ENCODE measurements at places on chromosomes 5 and 9. TPM values are rescaled to one million over a fixed set of nuclear protein-coding genes. Genes with fewer than 3 reads are reported as not detected.

The ADAMTSL1 gene
- total RNA-seq, result 134 TPM

The KCTD16 gene
- total RNA-seq, result under 0.01 TPM

The MSX2 gene
- total RNA-seq, result 4.5 TPM

The IFNB1 gene
- not detected for total RNA-seq

The BAAT gene
- under 0.01 TPM for total RNA-seq

The SPINK6 gene
- total RNA-seq, result not detected
